ENCODE measurements at places on chromosomes 3 and 15. TPM values are rescaled to one million over a fixed set of nuclear protein-coding genes. Genes with fewer than 3 reads are reported as not detected.

CSNK1G1 gene
- 14.1 TPM for polyA plus RNA-seq

SRPRB gene
- polyA plus RNA-seq, result 71.7 TPM

PAQR5 gene
- 2.1 TPM for polyA plus RNA-seq

DNA sequence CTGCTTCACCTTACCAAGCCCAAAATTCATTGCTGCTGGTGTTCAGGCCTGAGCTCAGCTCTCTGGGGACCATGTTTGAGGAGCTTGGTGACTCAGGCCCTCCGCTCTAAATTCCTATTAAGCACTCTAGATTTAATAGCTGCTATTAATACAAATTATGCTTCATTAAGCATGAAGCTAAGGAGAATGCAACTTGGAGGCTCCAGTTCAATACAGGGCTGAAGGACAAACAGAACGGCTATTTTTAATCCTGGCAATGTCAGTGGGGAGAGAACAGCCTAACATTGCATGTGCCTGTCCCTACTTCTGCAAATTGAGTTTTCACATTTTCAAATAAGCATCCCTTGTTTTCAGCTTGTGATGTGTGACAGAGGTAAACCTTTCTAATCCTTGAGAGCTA, 80.1 kb upstream of the TRIM42 start:
- no peak for DNase-seq

DNA sequence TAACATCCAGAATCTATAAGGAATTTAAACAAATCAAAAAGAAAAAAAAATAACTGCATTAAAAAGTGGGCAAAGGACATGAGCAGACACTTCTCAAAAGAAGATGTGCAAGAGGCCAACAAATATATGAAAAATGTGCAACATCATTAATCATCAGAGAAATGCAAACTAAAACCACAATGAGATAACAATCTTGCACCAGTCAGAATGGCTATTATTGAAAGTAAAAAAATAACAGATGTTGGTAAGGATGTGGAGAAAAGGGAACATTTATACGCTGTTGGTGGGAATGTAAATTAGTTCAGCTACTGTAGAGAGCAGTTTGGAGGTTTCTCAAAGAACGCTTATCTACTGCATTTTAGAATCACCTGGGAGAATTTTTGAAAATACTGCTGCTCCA, 186.1 kb downstream of the OTOL1 start:
- DNase-seq, result no peak

DNA sequence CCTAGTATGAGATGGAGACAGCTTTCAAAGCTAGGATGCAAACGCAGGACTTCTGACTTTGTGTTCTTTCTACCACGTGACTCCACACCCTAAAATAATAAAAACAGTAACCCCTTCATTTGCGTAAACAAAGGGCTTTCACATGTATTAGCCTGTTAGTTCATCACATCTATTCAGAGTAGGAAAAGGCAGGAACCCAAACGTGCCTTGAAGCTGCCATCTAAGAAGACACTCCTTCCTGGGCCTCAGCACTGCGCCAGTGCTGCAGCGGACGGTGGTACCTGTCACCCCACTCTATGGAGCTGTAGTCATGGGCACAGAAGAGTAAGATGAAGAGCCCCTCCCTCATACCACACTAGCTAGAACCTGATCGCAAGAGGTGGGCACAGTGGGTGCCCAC, 34.3 kb downstream of the PLD1 start:
- DNase-seq, result no peak
